ENCODE measurements at places on chromosomes 16 and 17.

- no peak for DNase-seq
These were observed 7.8 kb downstream of the CRHR1 start for GRCh38 chr17:45791935-45792334.

DNA sequence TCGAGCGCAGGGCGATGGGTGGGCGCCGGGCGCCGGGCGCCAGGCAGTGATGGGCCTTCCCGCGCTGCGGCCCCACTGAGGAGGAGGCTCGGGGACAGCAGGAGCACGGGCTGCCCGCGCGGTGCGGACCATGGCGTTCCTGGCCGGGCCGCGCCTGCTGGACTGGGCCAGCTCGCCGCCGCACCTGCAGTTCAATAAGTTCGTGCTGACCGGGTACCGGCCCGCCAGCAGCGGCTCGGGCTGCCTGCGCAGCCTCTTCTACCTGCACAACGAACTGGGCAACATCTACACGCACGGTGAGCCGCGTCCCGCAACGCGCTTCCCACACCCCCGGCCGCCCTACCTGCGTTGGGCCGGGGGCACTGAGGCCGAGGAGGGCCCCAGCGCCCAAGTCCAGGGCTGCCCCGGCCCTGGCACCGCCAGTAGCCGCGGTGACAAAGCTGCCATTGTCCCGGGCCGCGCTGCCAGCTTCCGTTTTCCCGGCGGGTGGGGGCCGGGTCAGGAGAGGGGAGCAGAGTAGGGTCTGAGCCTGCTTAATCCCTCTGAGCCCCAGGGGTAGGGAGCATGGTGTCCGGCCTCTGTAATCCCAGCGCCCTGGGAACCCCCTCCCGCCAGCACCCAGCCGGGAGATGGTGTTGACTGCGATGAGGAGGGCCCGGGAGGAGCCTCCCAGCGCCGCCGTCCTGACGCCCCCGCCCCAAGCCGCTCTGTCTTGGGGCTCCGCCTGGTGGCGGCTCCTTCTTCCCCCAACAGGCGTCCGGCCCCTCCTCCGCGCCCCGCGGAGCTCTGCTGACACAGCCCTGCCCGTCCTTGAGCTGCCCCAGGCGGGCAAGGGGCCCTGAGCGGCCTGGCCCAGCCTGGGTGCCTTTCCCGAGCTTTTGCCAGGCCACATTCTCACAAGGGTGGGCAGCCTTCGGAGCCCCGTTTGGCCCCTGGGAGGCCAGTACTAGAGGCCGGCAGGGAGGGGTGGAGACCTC is 685 bp downstream of the PAQR4 start:
- peak; percentile 89 for DNase-seq

DNA sequence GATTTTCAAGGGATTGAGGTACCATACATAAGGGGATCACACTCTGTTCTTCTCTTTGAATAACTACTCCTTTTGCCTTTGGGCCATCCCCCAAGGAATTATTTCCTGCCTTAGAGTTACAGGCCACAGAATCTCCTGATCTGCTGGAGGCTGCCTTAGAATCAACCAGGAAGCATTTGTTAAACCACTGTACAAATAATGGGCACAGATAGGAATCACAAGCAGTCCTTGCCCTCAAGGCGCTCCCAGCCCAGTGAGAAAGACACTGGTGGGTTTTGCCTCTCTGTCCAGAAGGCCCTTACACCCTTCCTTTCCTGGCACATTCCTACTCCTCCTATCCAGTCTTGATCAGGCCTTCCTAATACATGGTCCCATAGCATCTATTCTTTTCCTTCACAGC is 45.9 kb downstream of the MRTFB start:
- DNase-seq, result no peak

- no peak for DNase-seq
These were observed 492.0 kb upstream of the ERCC4 start for GRCh38 chr16:13427943-13428342.

GRCh38 chr17:57655553-57655952 is 89.5 kb downstream of the CCDC182 start:
- DNase-seq, result no peak

GRCh38 chr16:87101903-87102302 is 215.3 kb downstream of the C16orf95 start:
- DNase-seq, result no peak

DNA sequence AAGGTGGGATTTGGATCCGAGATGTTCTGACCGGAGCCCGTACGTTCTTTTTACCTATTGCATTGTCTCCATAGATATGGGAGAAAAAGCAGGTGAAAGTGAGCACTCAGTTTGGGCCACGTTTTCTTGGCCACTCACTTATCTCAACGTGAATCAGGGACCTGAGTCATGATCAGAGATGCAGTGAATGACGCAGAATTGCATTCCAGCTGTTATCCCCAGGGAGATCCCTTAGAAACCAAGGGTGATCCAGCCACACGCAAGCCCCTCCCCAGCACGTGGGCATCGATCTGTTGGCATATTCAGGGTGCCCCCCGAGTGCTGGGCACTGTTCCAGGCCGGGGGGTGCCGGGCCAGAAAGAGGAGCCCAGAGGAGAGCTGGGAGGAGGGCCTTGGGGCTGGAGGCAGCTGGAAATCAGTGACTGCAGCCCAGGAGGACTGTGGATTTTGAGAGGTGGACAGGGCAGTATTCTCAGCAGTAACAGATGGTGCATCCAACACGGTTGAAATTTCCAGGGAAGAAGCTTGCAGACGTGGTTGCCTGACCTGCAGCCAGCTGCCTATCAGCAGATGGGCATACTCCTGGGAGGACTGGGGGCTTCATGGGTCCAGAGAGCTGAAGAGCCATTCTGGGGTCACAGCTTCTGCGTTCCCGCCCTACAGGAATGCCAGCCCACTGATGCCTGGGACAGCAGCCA is 87.2 kb upstream of the CACNG5 start:
- DNase-seq, result no peak

- no peak for DNase-seq
These were observed 58.9 kb downstream of the NOS2 start for GRCh38 chr17:27741361-27741861.

DNA sequence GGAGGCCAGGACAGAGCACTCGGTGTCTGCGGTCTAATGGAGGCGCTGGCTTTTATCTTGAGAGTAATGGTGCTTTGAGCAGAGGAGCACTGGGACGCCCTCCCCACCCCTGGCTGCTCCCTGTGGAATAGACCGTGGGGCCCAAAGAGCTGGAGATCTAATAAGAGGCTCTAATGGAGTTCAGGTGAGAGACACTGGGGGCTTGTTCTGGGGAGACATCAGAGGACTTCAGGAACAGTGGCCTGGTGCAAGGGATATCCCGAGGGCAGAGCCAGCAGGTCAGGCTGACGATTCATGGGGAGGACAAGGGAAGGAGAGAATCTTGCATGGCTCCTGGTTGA is 9.5 kb upstream of the KRT19 start:
- DNase-seq, result no peak

- no peak for DNase-seq
These were observed 60.9 kb downstream of the MYO18A start for GRCh38 chr17:29119265-29119664.

GRCh38 chr16:87216148-87216840 is 100.9 kb downstream of the C16orf95 start:
- no peak for DNase-seq

DNA sequence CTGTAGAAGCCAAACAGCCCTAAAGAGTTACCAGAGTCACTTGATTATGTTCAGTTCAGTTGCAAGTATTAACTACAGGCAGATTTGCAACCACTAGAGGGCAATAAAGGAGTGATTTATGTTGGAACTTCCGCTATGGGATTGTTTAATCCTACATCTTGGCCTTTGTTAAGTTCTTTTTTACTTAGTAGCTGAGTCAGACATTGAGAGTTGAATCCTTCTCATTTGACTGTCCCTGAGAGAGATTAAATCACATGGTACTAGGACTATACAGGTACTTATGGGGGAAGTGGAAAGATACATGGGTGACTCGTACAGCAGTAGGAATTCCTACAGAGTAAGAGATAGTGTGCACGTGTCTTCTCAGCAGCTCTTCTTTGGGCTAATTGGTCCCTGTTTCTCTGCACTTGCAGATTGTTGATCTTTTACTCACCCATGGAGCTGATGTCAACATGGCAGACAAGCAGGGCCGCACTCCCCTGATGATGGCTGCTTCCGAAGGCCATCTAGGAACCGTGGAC is 40.3 kb downstream of the CYB561 start:
- peak; percentile 85 for DNase-seq

GRCh38 chr17:10059684-10060211 is 138.7 kb downstream of the GAS7 start:
- DNase-seq, result peak; percentile 15

DNA sequence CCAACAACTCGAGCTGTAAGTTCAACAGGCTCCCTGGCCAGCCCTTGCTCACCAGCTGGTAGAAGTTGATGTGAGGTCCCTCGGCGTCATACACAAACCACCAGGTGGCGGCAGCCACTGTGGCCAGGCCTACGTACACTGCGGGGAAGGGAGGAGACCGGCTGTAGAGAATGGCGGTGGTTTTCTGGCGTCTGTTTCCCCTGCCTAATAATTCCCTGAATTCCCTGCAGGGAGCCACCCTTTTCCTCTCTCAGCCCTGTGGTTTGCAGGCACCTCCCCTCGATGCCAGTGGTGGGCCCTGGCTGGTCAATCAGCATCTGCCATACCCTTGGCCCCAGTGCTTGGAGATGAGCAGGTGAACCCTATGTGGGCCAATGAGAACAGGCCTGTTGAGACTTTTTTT is 18.9 kb upstream of the P2RX1 start:
- peak; percentile 75 for DNase-seq

- DNase-seq, result no peak
These were observed 27.0 kb downstream of the RTN4RL1 start for GRCh38 chr17:1997927-1998742.

DNA sequence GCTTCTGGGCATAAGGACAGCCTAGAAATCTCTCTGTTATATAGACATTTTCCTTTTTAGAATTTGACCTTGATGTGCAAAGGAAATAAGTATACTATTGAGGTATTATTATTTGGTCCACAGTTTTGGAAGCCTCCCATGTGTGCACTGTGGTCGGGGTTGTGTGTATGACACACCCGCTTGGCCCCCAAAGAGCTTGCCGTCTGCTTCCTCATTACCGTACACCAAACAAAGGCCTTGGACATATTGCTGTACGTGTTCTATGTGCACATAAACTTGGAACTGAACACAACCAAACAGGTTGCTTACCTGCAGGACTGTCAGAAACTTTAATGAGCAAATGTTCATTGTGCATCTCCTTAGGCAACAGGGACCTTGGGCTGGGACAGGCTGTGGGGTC is 38.2 kb downstream of the METRNL start:
- DNase-seq, result no peak

GRCh38 chr16:30761427-30761927 is 385 bp downstream of the CFAP119 start:
- no peak for DNase-seq

- no peak for DNase-seq
These were observed 11.0 kb upstream of the CAPNS2 start for GRCh38 chr16:55555436-55555835.

GRCh38 chr17:69500911-69501429 is 86.5 kb downstream of the MAP2K6 start:
- no peak for DNase-seq

DNA sequence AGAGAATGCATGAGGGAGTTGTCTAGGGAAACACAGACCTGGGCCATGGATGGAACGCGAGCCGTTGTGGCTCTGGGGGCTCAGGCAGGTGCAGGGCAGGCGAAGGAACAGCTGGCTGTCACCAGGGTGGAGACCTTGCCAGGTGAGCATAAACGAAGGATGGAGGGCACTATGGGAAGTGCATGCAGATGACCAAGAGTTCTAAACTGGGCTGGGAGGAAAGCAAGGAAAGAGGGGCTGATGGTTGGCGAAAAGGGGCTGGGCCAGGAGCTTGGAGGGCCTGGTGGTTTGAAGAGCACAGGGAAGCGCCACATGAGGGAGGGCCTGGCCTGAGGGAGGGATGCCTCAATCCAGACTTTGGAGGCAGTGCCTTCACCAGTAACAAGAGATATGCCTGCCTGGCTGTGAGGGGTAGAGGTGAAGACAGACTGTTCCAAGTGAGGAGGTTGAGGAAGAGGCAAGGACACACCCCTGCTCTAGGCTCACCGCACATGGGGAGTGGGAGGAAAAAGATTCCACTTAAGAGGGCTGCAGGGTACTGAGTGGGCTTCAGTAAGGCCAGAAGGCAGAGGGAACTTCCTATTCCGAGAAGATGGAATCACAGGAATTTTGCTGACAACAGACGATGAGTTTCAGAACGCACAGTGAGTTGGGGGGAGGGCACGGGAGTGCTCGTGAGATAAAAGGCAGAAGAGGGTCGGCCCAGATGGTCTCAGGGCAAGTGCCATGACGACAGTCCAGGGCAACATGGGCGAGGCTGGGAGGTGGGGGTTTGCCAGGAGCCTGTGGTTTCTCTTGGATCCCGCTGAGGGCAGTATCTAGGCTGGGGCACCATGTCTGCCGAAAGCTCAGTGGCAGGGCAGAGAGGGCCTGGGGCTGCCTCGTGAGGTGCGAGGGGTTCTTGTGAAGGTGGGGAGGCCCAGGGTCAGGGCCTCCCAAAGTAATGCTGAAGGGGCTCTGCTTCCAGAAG is 20.6 kb downstream of the B9D1 start:
- no peak for DNase-seq

DNA sequence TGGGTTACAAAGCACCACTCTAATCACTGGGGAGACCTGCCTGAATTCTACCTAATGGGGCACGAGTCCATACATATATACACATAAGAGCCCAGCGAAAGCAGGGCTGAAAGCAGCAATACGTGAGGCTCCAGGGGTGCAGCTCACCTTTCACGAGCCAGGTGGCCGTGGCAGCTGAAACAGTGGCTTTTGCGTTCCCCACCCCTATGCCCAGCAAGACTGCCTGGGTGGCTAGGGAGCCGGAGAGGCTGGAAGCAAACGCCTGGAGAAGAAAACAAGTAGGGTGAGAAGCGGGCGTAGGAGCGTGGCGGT is 618 bp downstream of the RUSF1 start:
- DNase-seq, result no peak

- DNase-seq, result no peak
These were observed 52.7 kb downstream of the SREBF1 start for GRCh38 chr17:17783825-17784656.

GRCh38 chr17:9905902-9906301 is 831 bp upstream of the RCVRN start:
- DNase-seq, result peak; percentile 43

GRCh38 chr17:65190467-65191097 is 53.4 kb downstream of the RGS9 start:
- DNase-seq, result no peak

GRCh38 chr16:21524068-21524751 is 75.2 kb upstream of the METTL9 start:
- no peak for DNase-seq

- DNase-seq, result no peak
These were observed 302.3 kb downstream of the SHISA9 start for GRCh38 chr16:13203725-13204124.

Data from inflammatory macrophage (primary cell).